Neural progenitor cell (in vitro differentiated cells): ENCODE measurements at places on chromosomes 16 and 17. TPM values are rescaled to one million over a fixed set of nuclear protein-coding genes. Genes with fewer than 3 reads are reported as not detected.

DNA sequence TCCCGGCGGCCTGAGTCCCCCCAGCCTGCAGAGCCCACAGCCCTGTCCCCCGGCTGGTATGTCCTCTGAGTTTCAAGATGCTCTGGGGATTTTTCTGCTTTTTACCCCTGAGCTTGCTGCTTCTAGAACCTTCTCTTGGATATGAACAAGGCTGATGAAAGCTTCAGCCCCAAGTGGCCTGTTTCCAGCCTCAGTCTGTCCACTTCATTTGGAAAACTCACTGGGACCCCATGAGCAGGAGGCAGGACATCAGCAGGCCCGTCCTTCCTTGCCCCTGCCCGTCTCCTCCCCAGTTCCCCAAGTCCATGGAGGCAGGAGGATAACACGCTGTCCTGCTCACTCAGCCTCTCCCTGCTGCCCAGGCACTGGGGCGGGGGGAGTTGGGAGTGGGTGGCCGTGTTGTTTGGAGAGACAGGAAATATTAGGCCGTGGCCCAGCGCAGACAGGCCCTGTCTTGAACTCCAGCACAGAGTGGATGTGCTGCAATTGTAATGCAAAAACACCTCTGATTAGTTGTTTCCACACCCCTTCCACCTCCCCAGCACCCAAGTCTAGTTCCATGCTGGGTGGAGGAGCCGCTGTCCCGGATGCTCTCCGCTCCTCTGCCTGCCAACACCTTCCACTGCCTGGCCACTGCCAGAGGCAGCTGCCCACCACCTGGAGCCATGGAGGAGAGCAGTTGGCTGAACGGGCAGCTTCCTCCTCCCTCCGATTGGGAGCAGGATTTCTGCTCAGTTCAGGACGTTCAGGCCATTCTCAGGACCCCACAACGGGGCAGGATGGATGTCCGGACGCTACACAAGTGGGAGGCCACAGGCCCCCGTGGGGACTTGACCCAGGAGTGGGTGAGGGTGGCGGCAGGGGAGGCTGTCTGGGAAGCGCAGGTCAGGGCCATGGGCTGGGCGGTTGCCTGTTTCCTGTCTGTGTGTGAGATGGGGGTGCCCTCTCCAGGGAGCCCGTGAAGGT, 216.9 kb upstream of the GSE1 start:
- DNase-seq, result no peak

- no peak for DNase-seq
Measured at GRCh38 chr16:426906-427249, 1.4 kb downstream of the RAB11FIP3 start.

DNA sequence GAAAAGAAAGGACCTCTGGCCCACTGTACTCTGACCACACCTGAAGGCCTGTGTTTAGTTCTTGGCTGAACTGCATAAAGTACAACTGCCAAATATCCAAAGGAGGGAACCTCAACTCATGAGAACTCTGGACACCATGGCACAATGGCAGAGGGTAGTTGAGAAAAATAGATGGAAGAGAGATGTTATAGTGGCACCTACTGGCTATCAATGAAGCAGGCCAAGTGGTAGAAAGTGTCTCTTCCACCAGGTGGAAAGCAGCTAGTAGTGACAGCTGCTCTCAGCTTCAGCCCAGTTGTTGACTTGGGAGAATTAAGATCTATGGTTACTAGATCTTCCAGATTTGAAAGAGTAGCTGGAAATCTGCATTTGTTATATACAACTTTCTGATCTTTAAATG, 3.2 kb downstream of the MED31 start:
- DNase-seq, result no peak

GRCh38 chr17:4978726-4979125, 8.7 kb downstream of the CAMTA2 start:
- DNase-seq, result no peak

DNA sequence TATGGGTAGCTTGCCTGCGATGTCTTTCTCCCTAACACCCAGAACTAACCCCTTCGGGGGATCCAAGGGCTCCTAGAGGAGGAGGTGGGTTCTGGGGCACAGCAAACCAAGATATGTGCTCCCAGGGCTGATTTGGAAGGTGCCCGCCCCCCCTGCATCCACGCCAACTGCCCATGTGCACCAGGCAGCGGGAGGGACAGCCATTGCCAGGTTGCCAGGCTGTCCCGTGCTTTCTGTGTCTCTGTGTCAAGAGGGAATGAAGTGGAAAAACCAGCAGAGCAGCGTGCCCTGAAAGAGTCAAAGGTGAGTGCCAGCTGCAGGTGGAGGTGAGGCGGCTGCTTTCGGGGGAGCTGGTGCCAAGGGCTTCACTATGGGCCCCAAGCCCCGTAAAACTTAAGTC, 6.4 kb downstream of the TEKT5 start:
- no peak for DNase-seq

GRCh38 chr17:19263641-19264051, 26.5 kb downstream of the EPN2 start:
- DNase-seq, result no peak

- no peak for DNase-seq
Measured at GRCh38 chr16:17082095-17082882, 388.5 kb downstream of the XYLT1 start.

DNA sequence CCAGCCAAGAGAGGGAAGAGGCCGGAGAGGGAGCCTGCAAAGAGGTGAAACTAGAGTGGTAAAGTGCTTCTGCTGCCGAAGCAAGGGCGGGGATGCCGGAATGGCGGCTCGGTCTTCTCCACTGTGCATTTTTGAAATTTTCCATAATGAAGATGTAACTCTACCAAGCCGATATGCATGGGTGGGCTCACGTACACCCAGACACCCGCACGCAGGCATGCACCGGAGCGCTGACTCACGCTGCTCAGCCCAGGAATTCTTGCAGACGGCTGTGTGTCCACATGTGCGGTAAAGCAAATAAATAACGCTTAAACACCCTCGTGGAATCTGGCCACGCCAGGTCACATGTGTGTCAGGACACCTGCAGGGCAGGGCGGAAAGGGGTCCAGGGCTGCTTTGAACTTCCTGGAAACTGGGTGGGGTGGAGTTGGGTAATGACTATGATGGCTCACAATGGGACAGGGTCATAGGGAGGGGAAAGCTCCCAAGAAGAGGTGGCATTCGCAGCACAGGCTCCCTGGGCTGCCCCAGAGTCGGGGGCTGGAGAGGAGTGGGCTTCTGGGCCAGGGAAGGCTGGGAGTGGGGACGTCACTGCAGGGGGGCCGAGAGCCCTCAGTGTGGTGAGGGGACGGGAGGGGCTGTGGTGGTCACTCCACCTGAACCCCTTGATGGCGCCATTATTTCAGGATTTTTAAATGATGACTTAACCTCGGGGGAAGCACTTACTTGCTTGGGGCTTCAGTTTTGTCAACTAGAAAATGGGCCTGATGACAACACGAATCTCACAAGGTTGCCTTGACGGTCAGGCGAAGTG, 265.5 kb downstream of the PARN start:
- peak; percentile 43 for DNase-seq

- no peak for DNase-seq
Measured at GRCh38 chr17:63645775-63646487, 23.7 kb downstream of the MAP3K3 start.

DNA sequence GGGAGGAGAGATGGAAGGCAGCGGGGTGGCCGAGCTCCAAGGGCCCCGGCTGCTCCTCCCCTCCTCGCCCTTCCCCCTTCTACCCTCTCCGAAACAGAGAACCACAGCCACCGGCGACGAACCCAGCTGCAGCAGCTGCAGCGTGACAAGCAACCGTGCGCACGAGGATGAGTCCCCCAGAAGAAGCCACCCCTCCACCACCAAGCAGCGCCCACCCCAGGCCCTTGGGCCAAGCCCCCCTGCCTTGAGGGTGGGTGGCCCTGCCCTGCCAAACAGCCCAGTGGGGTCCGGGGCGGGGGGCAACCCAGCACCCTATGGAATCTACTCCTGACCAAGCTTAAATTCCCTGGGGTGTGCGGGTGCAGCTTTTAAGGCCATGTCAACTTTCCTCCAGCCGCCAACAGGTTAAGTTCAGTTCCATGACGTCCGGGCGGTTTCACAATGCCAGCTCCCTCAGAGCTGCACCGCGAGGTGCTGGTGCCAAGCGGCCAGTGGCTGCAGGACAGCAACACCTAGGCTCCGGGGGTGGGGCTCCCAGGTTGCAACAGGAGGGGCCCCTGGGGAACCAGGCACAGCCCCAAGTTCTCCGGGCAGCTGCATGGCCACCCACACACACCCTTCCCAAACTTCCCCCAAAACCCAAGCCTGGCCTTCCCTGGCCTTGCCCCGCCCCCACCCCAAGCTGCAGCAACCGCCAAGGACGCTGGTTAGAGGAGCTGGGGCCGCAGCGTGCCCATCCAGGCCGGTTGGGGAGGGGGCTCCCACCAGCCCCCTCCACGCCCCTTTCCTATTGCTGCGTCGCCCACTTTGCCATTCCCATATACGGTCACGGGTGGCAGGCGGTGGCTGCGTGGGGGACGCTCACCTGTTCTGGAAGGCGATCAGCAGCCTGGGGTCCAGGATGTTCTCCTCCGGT, 2.0 kb downstream of the CBX4 start:
- DNase-seq, result peak; percentile 63

The FBXW10 gene
- total RNA-seq, result 0.15 and 0.24 TPM in 2 replicates

The DDX28 gene
- total RNA-seq, result 7.3 and 17.0 TPM in 2 replicates

The PDE6G gene
- total RNA-seq, result not detected in 2 replicates

The PLEKHH3 gene
- total RNA-seq, result 3.4 and 22.8 TPM in 2 replicates
